ENCODE measurements at places on chromosomes 12 and 14.

- no peak for DNase-seq
Measured at GRCh38 chr12:24534622-24535021, 414.3 kb downstream of the BCAT1 start.

GRCh38 chr14:89325299-89325883 is 91.6 kb downstream of the FOXN3 start:
- no peak for DNase-seq

GRCh38 chr14:52032204-52032801 is 36.6 kb downstream of the NID2 start:
- DNase-seq: no peak

DNA sequence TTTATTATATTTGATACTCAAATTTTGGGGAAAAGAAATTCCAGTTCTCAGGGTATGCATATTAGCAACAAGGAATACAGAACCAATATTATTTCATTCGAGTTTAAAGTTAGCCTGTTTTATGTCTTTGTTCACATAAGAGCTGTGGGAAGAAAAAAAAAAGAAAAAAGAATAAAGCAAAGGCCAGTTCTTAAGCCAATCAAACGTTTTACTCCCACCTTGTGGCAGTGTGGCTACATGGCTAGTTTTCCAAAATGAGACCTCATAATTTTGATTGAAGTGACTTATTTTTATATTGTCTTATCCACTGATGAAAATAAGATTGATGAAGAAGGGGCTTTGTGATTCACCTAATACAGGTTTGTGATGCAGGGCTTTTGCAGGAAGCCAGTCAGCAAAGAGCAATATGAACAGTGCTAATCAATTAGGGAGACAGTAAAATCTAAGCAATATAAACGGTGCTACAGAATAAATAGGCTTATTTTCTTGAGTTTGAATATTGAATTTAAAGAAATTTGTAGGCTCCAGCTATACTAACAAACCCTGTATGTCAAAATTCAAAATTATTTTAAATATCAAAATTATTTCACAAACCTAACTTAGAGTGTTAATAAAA is 624.1 kb upstream of the FOXG1 start:
- no peak for DNase-seq

- DNase-seq: no peak
Measured at GRCh38 chr12:48980389-48980952, 2.3 kb downstream of the WNT1 start.

GRCh38 chr14:63524537-63525155 is 18.5 kb downstream of the PPP2R5E start:
- no peak for DNase-seq

GRCh38 chr14:83883732-83884131 is 1646.2 kb upstream of the FLRT2 start:
- DNase-seq: no peak

GRCh38 chr14:76516884-76517283 is 140.9 kb downstream of the ESRRB start:
- DNase-seq: no peak

DNA sequence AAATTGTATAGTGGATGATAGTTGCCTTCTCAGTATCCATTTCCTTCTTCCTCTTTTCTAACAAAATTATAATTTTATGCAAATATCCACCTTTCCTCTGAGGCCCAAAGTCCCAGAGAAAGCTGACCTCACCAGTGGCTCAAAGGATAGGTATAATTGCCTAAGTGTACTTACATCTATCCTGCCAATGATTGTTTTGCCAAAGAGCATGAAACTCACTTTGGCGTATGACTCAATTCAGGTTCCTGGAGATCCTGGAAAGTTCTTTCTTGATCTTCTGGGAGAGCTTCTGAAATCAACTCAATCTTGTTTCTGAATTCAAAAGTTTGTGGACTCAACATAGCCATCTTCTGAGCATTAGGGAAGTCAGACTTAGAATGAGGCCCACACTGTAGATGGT is 10.5 kb upstream of the RBM25 start:
- DNase-seq: no peak

- no peak for DNase-seq
Measured at GRCh38 chr14:51453869-51454268, 197.8 kb upstream of the FRMD6 start.

DNA sequence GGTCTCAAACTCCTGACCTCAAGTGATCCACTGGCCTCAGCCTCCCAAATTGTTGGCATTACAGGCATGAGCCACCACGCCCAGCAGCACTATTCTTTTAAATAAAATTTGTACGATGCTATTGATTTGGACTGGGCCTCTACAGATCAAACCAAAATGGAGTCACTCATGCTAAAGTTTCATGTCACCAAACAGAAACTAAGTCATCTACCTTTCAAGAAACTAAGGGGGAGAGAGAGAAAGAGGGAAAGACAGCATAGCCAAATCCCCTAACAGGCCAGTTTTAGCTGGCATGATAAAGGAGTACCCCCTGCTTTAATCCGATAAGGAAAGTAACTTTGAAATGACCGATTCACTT is 23.1 kb upstream of the STK38L start:
- DNase-seq: no peak

DNA sequence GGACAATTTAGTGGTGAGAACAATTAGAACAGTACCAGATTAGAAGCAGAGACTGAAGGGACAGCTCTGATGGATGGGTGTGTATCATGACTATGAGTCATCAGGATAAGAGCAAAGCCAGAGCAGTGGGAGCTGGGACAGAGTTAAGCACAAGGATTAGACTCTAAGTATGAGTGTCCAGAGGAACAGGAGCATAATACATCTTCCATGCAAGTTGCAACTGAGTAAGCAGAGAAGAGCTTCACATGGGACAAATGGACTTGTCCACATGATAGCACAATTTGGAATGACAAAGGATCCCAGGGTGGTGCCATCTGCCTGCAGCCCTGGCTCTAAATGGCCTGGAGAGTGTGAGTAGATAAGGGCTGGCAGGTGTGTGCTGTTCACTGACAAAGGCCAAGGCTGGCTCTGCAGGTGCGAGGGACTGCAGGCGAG is 226.4 kb upstream of the CAND1 start:
- DNase-seq: no peak

GRCh38 chr12:124130691-124131591 is 157.9 kb downstream of the ZNF664 start:
- DNase-seq: no peak

DNA sequence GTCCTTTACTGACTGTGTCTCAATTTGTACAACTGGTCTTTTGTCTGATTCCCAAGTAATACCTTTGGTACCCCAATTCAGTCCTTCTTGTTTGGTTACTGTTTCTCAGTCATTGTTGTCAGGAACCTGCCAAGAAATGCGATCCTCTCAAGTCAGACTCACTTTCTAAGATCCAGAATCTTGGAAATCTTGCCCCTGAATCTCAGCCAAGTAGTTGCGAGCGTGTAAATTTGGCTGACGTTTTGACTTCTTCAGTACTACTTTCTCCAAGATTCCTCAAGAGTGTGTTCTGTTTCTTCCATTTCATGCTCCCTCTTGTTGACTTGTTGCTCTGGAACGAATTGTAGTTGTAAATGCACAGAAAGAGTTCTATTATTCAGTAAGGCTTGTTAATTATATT is 114.0 kb downstream of the MSRB3 start:
- no peak for DNase-seq

DNA sequence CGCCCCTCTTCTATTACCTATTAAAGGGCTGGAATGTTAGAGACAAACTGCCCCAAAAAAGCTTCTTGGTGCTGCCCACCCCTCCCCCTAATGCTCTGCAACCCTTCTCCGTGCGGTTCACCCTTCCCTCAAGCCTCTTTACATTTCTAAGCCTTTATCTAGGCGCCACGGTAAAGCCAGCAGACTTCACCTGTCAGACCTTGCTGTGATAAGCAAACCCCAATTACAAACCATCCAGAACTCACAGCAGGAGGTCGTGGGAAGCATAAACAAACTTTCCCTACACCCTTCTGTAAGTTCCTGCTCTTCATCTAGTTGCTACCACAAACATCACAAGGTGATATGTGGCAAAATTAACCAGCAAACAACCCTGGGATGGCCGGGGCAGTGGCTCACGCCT is 56.8 kb downstream of the MOK start:
- DNase-seq: no peak

DNA sequence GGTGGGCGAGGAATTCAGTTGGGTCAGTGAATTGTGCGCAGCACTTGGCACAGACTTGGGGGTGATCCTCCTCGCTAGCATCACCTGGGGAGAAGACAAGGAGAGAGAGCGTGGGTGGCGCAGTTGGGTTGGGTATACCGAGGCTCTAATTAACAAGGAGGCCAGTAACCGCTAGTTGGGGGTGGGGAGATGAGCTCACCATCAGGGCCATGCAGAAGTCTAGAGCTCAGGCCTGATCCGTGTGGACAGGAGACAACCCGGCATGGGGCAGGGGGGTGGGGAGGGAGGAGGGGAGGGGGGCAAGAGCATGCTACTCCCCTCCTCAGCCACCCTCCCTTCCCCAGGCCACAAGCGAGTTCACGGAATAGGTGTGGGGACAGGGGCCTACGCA is 580 bp downstream of the SALL2 start:
- no peak for DNase-seq

DNA sequence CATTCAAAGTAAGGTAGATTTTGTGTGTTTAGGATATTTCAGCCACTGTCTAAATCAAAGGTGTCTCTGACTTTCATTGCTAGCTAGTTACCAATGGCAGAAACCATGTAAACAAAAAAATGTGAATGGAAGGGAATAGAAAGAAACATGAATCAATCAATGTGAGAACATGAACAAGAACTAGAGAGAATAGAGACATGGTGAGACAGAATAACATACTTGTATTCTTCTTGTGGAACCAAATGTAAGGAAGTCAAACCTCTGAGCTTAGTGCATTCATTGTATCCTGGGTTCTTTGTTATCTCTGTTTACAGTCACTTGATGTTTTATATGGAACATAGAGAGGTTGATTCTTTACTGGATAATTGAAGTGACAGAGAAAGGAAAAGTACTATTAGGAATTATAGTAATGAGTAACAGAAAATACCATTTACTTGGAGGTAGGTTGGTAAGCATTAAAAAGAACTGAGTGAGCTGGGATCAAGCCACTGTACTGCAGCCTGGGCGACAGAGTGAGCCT is 2.6 kb upstream of the WNK1 start:
- DNase-seq: no peak

DNA sequence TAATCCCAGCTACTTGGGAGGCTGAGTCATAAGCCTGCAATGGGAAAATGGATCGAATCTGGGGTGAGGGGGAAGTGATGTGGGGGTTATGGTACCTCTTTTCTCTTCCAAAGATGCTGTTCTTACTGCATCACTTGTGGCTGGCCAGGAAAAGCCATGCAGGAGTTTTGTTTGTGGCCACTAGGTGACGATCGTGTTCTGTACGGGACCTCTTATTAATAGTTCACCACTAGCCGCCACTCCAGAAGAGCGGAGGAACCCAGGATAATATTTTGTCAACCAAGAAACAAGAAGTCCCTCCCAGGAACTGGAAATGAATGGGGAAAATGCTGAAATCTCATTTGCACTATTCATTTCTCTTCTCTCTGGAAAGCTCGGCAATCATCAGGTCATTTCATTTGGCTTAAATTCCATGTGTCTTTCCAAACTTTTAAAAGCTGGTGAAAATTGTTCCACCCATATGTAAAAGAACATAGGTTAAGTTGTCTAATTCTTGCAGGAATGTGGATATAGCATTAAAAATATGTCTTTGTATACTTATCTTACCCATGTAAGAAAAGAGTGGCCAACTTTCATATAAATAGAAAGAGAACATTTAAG is 8.9 kb downstream of the GPR65 start:
- no peak for DNase-seq

GRCh38 chr12:89883630-89884389 is 175.2 kb upstream of the ATP2B1 start:
- DNase-seq: no peak

DNA sequence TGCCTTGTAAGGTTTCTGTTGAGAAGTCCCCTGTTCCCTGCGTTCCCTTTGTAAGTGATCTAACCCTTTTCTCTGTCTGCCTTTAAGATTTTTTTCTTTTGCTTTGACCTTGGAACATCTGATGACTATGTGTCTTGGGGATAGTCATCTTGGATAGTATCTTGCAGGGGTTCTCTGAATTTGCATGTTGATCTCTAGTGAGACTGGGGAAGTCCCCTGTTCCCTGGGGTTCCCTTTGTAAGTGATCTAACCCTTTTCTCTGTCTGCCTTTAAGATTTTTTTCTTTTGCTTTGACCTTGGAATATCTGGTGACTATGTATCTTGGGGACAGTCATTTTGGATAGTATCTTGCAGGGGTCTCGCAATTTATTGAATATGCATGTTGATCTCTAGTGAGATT is 38.2 kb upstream of the TMX1 start:
- no peak for DNase-seq

- no peak for DNase-seq
Measured at GRCh38 chr14:41749429-41749828, 142.8 kb downstream of the LRFN5 start.

DNA sequence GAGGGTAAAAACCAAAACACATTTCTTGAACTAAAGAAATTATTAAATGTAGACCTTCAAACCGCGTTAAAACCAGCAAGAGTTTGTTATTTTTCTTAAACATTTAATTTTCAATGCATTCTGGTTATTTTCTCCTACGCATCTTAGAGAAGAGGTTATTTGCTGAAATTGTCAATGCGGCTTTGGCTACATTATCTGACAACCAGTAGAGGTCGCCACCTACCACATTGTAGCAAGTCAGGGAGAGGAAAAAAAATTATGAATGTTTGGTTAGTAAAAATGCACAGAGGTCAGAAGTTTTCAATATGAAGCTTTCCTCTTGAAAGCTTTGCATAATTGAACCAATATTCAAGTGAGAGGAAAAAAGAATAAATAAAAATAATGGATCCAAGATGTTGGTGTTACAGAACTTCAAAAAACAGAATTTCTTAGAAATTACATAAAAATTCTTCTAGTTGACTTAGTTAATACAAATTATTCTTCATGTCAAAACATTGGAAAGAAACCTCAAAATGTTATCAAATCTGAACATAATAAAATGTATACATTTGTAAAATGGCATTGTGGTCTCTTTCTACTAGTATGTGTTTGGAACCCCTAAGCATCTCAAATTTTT is 159.4 kb upstream of the TMTC2 start:
- DNase-seq: no peak

- no peak for DNase-seq
Measured at GRCh38 chr14:69574954-69575295, 254 bp upstream of the CCDC177 start.

GRCh38 chr14:103735022-103735421 is 19.4 kb downstream of the ZFYVE21 start:
- no peak for DNase-seq

DNA sequence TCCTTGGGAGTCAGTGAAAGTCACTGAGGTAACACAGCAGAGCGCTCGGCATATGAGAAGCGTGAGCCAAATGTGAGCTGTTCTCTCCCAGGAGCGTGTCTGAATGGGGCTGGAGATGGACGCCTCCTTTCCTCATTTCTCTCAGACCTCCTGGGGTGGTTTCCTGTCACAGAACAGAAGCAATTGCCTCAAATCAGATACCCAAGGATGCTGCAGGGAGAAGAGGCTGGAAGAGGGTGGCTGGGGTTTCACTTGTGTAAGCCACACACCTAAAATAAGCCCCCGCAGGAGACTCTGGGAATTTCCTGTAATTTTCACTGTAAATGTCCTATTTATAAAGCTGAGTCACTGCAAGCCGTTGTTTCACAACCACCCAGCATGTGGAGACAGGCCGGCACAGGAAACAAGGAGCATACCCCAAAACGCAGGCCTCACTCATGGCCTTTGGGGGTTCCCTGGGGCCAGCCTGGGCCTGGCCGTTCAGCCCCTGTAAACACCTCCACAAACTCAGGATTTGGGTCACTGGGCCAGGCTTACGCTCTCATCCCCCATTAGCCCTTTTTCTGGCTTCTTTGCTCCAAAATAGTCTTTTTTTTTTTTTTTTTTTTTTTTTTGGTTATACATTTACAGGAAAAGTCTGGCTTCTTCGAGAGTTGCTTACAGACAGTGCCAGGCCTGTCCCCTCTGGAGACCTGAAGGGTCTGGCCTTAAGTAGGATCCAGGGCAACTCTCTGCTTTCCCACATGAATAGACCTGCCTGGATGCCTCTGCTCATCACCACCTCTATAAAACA is 55.3 kb downstream of the VCPKMT start:
- DNase-seq: no peak
